ENCODE measurements at places on chromosomes 16 and 17. TPM values are rescaled to one million over a fixed set of nuclear protein-coding genes. Genes with fewer than 3 reads are reported as not detected.

GRCh38 chr17:34579979-34580684 lies 750 bp downstream of the TMEM132E start:
- H3K4me3 ChIP-seq = no peak overlapping the region
- DNase-seq = no peak
- peaks cover 5% of the 10 kb centered on the region for H3K4me1 ChIP-seq
- H3K27ac ChIP-seq = no peak overlapping the region
- peaks cover 4% of the 10 kb centered on the region for H3K27me3 ChIP-seq
- H3K36me3 ChIP-seq = no peaks in the 10 kb centered on the region

- H3K36me3 ChIP-seq = peaks cover 2% of the 10 kb centered on the region
- peak overlapping the region; percentile 74 for H3K27ac ChIP-seq
- DNase-seq = no peak
- peaks cover 9% of the 10 kb centered on the region for H3K4me1 ChIP-seq
- no peaks in the 10 kb centered on the region for H3K27me3 ChIP-seq
Observed at GRCh38 chr17:909642-910323, 69.8 kb downstream of the NXN start.

DNA sequence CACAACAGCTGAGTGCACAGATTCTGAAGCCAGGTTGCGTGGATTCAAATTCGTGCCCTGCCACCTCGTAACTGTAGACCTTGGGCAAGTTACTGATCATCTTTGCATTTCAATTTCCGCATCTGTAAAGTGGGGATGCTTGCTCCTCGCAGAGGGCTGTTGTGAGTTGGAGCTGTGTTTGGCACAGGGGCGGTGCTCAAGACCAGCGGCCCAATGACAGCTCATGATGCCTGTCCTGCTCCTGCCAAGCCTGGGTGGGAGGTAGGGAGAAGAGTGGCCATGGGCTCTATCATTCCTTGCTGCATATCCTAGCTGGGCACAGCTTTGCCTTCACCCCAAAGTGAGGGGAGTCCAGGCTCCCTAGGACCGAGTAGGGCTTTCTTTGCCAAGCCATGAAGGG lies 12.6 kb downstream of the NXPH3 start:
- no peaks in the 10 kb centered on the region for H3K4me1 ChIP-seq
- no peak for DNase-seq
- H3K27me3 ChIP-seq = no peaks in the 10 kb centered on the region

- no peaks in the 10 kb centered on the region for H3K27me3 ChIP-seq
- no peak overlapping the region for H3K27ac ChIP-seq
- no peak overlapping the region for H3K4me3 ChIP-seq
- no peak for DNase-seq
Observed at GRCh38 chr17:31480904-31481782, 89.7 kb downstream of the RAB11FIP4 start.

GRCh38 chr17:63162406-63163157 lies 196.5 kb downstream of the TANC2 start:
- no peaks in the 10 kb centered on the region for H3K4me1 ChIP-seq
- no peak for DNase-seq
- H3K27me3 ChIP-seq = no peaks in the 10 kb centered on the region
- H3K4me3 ChIP-seq = no peak overlapping the region
- no peak overlapping the region for H3K27ac ChIP-seq
- no peaks in the 10 kb centered on the region for H3K36me3 ChIP-seq

The SLC5A10 gene
- total RNA-seq = 0.19 TPM

The CD7 gene
- total RNA-seq = 0.37 TPM

The PMM2 gene
- total RNA-seq = 69.0 TPM

The CHST4 gene
- total RNA-seq = not detected
